ENCODE measurements at places on chromosomes 13 and 19.

- DNase-seq, result no peak
Observed at GRCh38 chr13:72932250-72932649, 126.6 kb upstream of the KLF5 start.

DNA sequence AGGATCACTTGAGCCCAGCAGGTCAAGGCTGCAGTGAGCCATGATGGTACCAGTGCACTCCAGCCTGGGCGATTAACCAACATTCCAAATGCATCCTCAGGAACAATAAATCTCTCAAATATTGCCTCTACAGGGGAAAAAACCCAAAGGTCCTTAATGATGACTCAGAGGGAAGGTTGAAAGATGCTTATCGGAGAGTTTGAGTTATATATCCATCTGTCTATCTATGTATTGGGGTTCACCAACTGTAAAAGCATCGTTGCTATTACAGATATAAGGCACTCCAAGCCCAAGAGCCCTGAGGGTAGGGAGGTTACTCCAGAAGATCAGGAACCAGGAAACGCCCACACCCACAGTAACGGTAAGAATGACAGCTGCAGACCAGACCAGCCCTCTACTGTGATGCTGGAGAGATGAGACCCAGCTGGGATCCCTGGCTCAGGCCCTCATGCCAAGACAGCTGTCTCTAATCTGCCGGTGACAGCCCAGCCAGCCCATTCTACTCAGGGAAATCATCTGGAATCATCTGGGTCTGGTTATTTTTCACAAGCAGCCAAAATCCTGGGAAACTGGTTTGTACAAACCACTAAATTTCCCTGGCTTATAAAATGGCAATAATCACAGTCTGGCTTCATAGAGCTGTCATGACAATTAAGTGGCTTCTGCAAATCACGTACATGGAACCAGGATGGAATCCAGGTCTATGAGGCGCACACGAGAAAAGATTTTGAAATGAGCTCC, 23.8 kb downstream of the TEX101 start:
- no peak for DNase-seq

DNA sequence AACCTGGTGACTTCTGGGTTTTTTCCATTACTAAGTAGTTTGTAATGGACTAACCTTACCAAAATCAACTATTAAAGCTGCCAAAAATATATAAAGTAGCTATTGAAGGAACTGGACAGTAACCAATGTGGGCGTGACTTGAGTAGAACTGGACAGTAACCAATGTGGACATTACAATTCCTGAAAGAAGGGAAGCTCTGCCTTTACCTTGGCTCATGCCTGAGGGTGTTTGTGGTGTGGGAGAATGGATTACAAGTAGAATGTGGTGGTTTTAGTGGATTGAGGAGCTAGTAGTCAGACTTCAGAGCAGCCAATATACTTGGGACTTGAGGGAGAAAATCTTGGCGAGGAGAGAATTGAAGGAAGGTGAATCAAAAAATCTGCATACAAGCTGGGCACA, 17.5 kb downstream of the LRRC63 start:
- DNase-seq, result no peak

DNA sequence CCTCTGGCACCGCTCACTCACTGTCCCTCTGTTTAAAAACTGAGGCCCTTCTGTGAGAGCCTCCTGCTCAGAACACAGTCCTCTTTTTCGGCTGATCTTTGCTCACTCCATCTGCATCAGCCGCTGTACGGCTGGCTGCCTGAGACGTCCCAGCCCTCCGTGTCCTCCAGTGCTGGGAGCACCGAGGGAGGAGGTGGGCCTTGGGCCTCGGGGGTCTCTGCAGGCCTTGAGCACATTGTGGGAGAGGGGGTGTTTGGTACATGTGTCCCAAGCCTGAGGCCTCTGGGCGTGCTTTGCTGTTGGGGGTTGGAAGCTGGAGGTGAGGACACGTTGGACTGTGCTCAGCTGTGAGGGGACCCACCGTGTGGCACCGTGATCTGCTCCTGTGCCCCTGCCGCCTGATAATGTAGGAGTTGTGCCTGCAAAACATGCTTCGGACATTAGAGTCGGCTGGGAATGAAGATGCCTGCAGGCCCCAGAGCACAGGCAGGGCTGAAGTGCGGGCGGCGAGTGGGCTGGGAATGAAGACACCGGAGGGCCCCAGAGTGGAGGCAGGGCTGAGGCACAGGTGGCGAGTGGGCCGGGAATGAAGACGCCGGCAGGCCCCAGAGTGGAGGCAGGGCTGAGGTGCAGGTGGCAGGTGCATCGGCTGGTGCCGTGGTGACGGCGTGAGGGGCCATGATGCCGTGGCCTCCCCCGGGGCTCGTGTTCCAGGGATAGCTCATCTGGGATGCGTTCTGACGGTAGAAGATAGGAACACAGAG, 30.6 kb downstream of the MCF2L start:
- DNase-seq, result no peak

GRCh38 chr19:1220976-1221903, 15.7 kb downstream of the STK11 start:
- DNase-seq, result no peak

DNA sequence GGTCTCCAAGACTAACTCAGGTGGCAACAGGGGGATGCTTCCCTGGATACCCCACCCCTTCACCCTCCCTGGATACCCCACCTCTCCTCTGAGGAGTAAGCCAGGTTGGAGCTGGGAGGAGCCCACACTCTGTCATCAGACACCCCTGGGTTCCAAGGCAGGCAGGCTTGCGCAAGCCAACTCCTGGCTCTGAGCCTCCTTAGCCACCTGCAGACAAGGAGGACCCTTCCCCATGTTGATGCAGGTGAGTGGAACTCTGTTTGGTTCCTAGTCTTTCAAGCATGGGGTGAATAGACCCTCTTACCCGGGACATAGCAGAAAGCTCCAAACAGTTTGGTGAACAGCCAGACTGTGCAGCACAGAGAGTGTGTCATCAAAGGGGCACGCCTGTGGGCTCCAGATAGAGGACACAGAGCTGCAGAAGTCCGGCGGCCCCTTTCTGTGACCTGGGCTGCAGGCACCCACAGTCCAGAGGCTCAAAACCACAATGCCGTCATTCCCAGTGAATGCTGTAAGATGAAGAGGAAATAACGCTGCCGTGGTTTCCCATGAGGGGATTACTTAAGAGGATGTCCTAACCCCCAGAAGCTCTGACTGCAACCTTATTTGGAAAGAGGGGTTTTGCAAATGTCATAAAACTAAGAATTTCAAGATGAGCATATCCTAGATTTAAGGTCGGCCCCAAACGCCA, 12.1 kb upstream of the HAS1 start:
- peak; percentile 85 for DNase-seq

DNA sequence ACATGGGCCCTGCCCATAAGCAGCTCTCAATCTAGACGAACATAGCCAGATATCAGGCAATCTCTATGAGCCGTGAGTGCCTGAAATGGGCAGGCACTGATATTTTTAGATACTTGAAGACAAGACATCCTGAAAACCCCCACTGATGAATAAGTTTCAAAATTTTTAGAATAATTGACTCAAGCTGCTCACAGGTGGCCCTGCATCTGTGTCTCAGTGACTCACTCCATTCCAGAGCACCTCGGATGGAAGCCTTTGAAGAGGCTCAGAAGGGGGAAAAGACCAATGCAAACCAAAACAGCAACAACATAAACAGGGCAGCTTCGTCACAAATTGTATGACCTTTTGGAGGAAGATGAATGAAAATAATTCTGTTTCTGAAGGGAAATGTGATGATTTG, 42.8 kb upstream of the SLC46A3 start:
- no peak for DNase-seq

DNA sequence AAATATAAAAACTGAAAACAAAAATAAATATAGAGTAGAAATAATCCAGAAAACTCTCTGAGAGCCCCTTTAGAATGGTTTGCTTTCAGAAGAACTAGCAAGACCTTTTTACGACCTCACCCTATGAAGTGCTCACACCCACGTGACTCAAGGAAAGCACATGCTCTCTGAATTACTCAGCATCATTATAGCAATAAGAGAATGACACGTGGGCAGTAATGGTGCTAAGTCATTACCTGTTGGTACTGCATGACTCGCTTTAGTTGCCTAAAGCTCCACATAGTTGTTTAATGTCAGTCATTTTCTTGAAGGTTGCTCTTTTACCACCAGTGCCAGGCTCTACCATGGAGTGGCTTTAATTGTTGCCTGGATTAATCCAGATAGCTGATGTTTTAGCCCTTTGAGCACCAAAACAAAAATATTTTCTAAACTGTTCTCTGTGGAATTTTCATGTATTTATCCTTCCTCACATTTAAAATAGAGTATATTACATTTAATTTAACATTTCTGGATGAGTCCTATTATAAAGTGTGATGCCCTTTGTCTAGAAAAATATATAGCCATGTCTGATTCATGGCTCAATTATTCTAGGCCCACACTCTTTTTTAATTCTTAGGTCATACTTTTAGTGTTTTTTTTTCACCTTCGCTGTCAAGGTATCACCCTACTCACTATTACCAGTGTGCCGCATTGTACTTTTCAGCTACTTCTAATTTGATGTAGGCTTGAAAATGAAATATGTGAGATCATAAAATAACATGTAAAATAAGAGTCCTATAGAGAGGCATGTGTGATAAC, 56.8 kb downstream of the THSD1 start:
- no peak for DNase-seq

DNA sequence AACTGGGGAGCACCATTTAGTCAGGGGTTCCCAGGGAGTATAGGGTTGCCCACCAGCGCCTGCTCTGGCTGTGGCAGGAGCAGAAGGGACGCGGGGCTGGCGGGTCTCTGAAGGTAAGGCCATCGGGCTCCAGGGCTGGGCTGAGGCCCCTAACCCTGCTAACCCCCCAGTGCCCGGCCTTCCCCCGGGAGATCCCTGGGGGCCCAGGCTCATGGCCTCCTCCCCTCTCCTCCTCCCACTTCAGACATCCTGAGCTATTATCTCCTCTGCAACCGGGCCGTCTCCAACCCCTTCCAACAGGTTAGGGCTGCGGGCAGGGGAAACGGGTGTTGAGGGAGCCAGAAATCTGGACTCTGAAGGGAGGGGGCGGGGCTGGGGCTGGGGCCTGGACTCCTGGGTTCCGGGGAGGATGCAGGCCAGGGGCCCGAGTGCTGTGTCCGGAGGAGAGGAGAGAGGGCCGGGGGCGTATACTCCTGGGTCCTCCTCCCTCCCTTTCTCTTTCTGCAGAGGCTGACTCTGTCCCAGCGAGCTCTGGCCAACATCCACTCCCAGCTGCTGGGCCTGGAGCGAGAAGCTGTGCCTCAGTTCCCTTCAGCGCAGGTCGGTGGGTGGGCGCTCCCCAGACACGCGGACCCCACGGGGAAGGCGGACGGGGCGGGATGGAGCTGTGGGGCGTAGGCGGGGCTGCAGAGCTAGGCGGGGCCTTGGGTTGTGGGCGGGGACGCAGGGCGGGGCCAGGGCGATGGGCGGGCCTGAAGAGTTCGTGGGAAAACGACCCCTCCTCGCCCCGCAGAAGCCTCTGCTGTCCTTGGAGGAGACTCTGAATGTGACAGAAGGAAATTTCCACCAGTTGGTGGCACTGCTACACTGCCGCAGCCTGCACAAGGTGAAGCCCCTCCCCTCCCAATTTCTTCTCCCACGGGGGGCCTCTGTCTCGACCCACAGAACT, 15.3 kb downstream of the TTYH1 start:
- DNase-seq, result peak; percentile 29

- no peak for DNase-seq
Observed at GRCh38 chr13:56412856-56413255, 727.9 kb upstream of the PRR20A start.

- DNase-seq, result no peak
Observed at GRCh38 chr19:38143847-38144246, 80.2 kb downstream of the DPF1 start.

- DNase-seq, result no peak
Observed at GRCh38 chr13:80339912-80340650, 845 bp downstream of the SPRY2 start.

- DNase-seq, result no peak
Observed at GRCh38 chr13:23716401-23716800, 146.2 kb downstream of the TNFRSF19 start.
